ENCODE measurements at places on chromosomes 5 and 9.

GRCh38 chr5:158886957-158887356 is 212.8 kb downstream of the EBF1 start:
- DNase-seq, result no peak

DNA sequence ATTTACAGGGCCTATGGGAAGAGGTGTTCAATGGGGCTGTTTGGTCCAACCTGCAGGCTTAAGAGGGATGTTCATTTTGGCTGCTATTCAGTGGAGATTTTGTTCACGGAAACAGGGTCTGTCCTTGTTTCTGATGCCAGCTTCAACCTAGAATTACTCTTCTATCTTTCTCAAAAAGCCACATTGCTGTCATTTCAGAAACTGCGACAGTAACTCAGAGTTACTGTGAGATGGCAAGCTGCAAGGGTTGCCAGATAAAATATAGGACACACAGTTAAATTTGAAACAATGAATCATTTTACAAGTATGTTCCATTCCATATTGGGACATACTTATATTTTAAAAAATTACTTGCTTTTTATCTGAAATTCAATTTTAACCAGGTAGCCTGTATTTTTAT is 128.0 kb downstream of the NPR3 start:
- no peak for DNase-seq

GRCh38 chr5:168132241-168132641 is 159.2 kb upstream of the WWC1 start:
- DNase-seq, result no peak

- DNase-seq, result no peak
Observed at GRCh38 chr9:121455527-121456239, 44.0 kb downstream of the GGTA1 start.

GRCh38 chr5:152329761-152330283 is 75.3 kb downstream of the NMUR2 start:
- no peak for DNase-seq

GRCh38 chr5:41156739-41157138 is 56.6 kb downstream of the C6 start:
- no peak for DNase-seq

- DNase-seq, result peak; percentile 33
Observed at GRCh38 chr5:79448336-79448735, 65.6 kb downstream of the HOMER1 start.

GRCh38 chr5:66660396-66660795 is 64.2 kb downstream of the MAST4 start:
- no peak for DNase-seq

DNA sequence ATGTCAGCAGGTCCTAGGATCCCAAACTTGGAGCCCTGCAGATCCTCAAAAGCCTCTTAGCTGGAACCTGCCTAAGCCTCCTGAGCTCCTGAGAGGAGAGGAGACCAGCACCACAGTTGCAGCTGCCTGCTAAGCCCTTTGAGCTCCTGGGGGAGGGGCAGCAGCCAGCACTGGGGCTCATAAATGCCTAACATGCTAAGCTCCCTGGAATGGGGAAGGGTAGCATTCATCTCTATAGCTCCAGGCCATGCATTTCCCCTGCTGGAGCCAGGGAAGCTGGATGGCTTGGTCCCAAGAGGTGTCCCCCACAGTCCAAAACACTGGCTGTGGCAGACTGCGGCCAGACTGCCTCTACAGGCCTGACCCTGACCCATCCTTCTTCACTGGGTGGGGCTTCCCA is 182.7 kb downstream of the KCNN2 start:
- DNase-seq, result no peak

All from HFFc6 (cell line).